ENCODE measurements at places on chromosomes 2 and 18. TPM values are rescaled to one million over a fixed set of nuclear protein-coding genes. Genes with fewer than 3 reads are reported as not detected.

Gene REG3A
- not detected for total RNA-seq

Gene ERBB4
- total RNA-seq, result not detected

Gene DYSF
- total RNA-seq, result not detected

Gene B3GNT2
- 26.9 TPM for total RNA-seq

Gene C2orf80
- not detected for total RNA-seq

Gene SNTG2
- total RNA-seq, result not detected

Gene MALT1
- total RNA-seq, result 21.7 TPM

Gene IL1B
- not detected for total RNA-seq

Gene KIAA2012
- total RNA-seq, result 0.89 TPM

Gene CLEC4F
- total RNA-seq, result not detected

Gene RFTN2
- total RNA-seq, result not detected

Gene PSMA8
- total RNA-seq, result not detected

Gene KYNU
- total RNA-seq, result 0.75 TPM

Gene ICA1L
- 10.1 TPM for total RNA-seq

Gene UGT1A10
- 0.11 TPM for total RNA-seq

Gene MTX2
- 64.8 TPM for total RNA-seq

Gene ALK
- not detected for total RNA-seq

Gene HRH4
- total RNA-seq, result not detected

Gene REG3G
- total RNA-seq, result not detected

Data from Karpas-422 (cell line).